ENCODE measurements at places on chromosomes 13 and 19. TPM values are rescaled to one million over a fixed set of nuclear protein-coding genes. Genes with fewer than 3 reads are reported as not detected.
A peak's percentile ranks its signal among the peaks of the same experiment; 100 is the strongest.

GRCh38 chr13:75440100-75440499 lies 41.9 kb downstream of the TBC1D4 start:
- no peak overlapping the region for H3K4me3 ChIP-seq
- H3K36me3 ChIP-seq = no peaks in the 10 kb centered on the region
- H3K27ac ChIP-seq = no peak overlapping the region
- no peaks in the 10 kb centered on the region for H3K27me3 ChIP-seq
- no peaks in the 10 kb centered on the region for H3K4me1 ChIP-seq

- no peaks in the 10 kb centered on the region for H3K4me1 ChIP-seq
- DNase-seq = peak; percentile 90
- H3K36me3 ChIP-seq = no peaks in the 10 kb centered on the region
- peak overlapping the region; percentile 68 for H3K4me3 ChIP-seq
- peak overlapping the region; percentile 82 for H3K27ac ChIP-seq
These were observed 3.0 kb upstream of the COX6B1 start for GRCh38 chr19:35644987-35645679.

MICU2 gene
- total RNA-seq = 83.9 TPM

SLC8A2 gene
- total RNA-seq = not detected
